ENCODE measurements at places on chromosomes 13 and 19. TPM values are rescaled to one million over a fixed set of nuclear protein-coding genes. Genes with fewer than 3 reads are reported as not detected.
A peak's percentile ranks its signal among the peaks of the same experiment; 100 is the strongest.

- DNase-seq, result peak; percentile 91
These were observed 25.4 kb upstream of the GPR12 start for GRCh38 chr13:26785838-26786630.

GRCh38 chr13:46010148-46010547 is 42.4 kb downstream of the ZC3H13 start:
- DNase-seq, result no peak

DNA sequence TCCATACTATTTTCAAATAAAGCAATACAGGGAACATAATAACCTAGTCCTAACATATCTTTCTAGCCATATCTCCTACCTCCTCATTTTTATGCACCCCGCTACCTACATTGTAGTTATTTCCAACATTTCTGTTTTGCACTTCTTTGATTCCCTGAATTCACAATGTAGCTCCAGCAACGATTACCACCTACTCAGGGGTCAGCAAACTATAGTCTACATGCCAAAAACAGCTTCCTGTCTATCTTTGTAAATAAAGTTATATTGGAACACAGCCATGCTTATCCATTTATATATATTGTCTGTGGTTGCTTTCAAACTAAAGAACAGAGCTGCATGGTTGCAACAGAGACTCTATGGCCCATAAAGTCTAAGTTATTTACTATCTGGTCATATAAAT is 16.7 kb downstream of the MYCBP2 start:
- no peak for DNase-seq

GRCh38 chr13:40024204-40024966 is 368.9 kb downstream of the COG6 start:
- no peak for DNase-seq

- DNase-seq, result no peak
These were observed 55.9 kb upstream of the LATS2 start for GRCh38 chr13:21117104-21117809.

Gene THAP8
- total RNA-seq, result 5.8 TPM

Gene CEACAM20
- not detected for total RNA-seq
